ENCODE measurements at places on chromosomes 6 and 20. TPM values are rescaled to one million over a fixed set of nuclear protein-coding genes. Genes with fewer than 3 reads are reported as not detected.

DNA sequence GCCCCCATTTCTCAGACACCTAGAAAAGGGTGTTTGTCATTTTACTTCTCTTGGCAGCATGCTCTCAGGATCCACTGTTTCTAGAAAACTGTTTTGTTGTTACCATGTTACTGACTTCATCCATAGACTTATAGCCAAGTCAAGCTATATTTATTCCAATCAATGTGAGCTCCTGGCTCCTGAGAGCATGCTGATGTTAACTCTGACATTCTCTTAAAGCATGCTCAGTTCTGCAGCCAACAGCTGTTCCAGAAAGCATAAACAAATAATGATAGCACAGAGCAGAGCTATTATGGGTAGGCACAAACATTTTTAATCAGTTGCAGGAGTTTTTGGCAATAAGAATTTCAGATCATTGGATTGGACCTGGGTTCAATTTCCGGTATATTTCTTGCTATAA lies 92.4 kb upstream of the CEP85L start:
- H3K27ac ChIP-seq = no peak overlapping the region
- no peaks in the 10 kb centered on the region for H3K4me1 ChIP-seq
- DNase-seq = no peak
- H3K27me3 ChIP-seq = no peaks in the 10 kb centered on the region

GRCh38 chr6:75275067-75275466 lies 9.5 kb downstream of the TMEM30A start:
- DNase-seq = no peak
- H3K27ac ChIP-seq = no peak overlapping the region
- H3K4me1 ChIP-seq = no peaks in the 10 kb centered on the region
- no peak overlapping the region for H3K4me3 ChIP-seq
- peaks cover 3% of the 10 kb centered on the region for H3K36me3 ChIP-seq
- no peaks in the 10 kb centered on the region for H3K27me3 ChIP-seq

GRCh38 chr6:2807342-2808090 lies 34.1 kb downstream of the SERPINB1 start:
- peaks cover 3% of the 10 kb centered on the region for H3K36me3 ChIP-seq
- no peak overlapping the region for H3K4me3 ChIP-seq
- H3K4me1 ChIP-seq = peaks cover 6% of the 10 kb centered on the region
- H3K27ac ChIP-seq = no peak overlapping the region
- no peak for DNase-seq

DNA sequence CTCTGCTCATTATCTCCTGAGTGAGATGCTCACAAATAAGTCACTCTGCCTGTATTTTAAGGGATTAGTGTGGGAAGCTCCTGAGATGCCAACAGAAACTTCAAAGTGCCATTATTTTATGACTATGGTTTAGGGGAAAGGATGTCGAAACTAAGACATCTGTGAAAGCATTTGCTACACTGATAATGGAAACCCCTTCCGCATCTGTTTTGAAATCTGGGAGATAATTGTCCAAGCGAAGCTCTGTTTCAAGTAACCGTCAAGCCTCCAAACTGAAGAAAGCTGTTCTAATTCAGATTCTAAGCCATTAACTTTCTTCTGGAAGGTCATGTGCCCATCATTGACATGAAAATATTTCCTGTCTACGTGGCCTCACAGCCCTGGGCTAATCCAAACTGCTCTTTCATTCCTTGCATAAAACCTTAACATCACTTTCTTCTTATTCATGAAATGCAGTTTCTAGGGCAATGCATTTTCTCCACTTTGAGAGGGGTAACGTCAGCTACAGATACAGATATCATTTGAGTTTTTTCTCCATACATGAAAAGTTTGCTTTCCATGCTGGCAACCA lies 932.0 kb downstream of the C6orf118 start:
- H3K27ac ChIP-seq = no peak overlapping the region
- H3K27me3 ChIP-seq = no peaks in the 10 kb centered on the region
- H3K36me3 ChIP-seq = no peaks in the 10 kb centered on the region
- DNase-seq = no peak
- H3K4me1 ChIP-seq = no peaks in the 10 kb centered on the region

DNA sequence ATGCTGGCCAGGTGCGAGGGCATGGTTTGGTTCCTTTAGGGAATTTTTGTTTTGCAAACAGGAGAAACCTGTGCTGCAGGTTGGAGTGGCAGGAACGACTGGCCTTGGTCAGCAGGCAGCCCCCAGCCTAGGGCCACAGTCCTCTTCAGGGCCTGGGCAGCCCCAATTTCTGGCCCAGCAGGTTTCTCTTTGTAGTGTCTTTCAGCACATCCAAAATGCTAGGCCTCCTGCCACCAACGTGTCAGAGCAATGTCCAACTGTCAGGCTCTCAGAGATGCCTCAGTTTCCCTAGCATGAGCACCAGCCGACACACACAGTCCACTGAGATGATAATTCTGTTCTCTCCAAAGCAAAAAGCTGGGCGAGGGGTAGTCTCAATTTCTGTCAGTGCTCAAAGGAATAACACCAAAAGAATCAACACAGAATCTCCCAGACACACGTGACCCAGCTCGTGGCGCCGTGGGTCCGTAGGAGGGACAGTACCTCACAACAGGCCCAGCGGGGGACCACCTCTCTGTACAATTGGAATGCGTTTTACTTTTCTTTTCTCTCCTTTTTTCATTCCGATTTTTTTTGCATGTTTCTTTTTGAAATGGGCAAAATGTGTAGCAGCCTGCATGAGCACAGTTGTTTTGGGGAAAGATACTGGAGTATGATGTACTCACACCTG lies 125.9 kb downstream of the TAF4 start:
- no peaks in the 10 kb centered on the region for H3K4me1 ChIP-seq
- H3K36me3 ChIP-seq = no peaks in the 10 kb centered on the region
- no peak for DNase-seq
- H3K27ac ChIP-seq = no peak overlapping the region

GRCh38 chr20:952196-952795 lies 36.2 kb upstream of the ANGPT4 start:
- H3K27me3 ChIP-seq = peaks cover 3% of the 10 kb centered on the region
- no peak overlapping the region for H3K4me3 ChIP-seq
- H3K27ac ChIP-seq = no peak overlapping the region

- H3K36me3 ChIP-seq = no peaks in the 10 kb centered on the region
- H3K4me1 ChIP-seq = peaks cover 6% of the 10 kb centered on the region
- no peaks in the 10 kb centered on the region for H3K27me3 ChIP-seq
These were observed 34.5 kb upstream of the ID4 start for GRCh38 chr6:19802656-19803055.

GRCh38 chr6:120274547-120274946 lies 925.0 kb upstream of the MAN1A1 start:
- no peaks in the 10 kb centered on the region for H3K36me3 ChIP-seq
- H3K27me3 ChIP-seq = no peaks in the 10 kb centered on the region
- no peak for DNase-seq
- H3K4me1 ChIP-seq = no peaks in the 10 kb centered on the region

GRCh38 chr6:129104560-129104959 lies 221.6 kb downstream of the LAMA2 start:
- no peak overlapping the region for H3K27ac ChIP-seq
- no peak overlapping the region for H3K4me3 ChIP-seq
- DNase-seq = no peak
- H3K27me3 ChIP-seq = no peaks in the 10 kb centered on the region
- H3K36me3 ChIP-seq = no peaks in the 10 kb centered on the region
- H3K4me1 ChIP-seq = no peaks in the 10 kb centered on the region

DNA sequence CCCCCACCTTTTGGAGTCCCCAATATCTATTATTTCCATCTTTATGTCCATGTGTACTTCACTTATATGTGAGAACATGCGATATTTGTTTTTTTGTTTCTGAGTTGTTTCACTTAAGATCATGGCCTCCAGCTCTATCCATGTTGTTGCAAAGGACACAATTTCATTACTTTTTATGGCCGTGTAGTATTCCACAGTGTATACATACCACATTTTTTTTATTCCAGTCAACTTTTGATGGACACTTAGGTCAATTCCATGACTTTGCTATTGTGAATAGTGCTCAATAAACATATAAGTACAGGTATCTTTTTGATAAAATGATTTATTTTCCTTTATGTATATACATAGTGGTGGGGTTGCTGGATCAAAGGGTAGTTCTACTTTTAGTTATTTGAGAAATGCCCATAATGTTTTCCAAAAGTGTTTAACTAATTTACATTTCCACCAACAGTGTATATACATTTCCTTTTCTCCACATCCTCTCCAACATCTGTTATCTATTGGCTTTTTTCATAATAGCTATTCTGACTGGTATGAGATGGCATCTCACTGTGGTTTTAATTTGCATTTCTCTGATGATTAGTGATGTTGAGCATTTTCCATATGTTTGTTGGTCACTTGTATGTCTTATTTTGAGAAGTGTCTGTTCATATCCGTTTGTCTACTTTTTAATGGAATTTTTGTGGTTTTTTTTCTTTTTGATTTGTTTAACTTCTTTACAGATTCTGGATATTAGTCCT lies 34.0 kb upstream of the COL10A1 start:
- no peak overlapping the region for H3K27ac ChIP-seq
- peaks cover 2% of the 10 kb centered on the region for H3K36me3 ChIP-seq
- DNase-seq = no peak
- H3K4me1 ChIP-seq = no peaks in the 10 kb centered on the region
- no peaks in the 10 kb centered on the region for H3K27me3 ChIP-seq
- no peak overlapping the region for H3K4me3 ChIP-seq

DNA sequence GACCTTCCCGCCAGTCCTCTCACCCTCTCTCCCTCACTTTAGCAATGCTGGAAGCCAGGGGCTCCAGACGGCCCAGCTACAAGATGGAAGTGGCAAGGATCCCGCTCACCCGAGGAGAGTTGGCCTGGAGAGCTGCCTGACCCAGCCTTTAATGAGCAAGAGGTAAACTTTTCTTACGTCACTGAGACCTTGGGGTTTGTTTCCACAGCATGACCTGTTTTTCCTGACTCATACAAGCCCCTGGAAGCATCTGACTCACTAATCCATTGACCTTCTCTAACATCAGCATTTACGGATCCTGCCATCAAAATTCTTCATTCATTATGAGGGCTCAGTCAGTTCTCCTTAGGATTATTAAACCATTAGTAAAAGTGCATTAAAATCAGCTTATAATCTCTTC lies 120.4 kb downstream of the MYLK4 start:
- DNase-seq = no peak
- no peaks in the 10 kb centered on the region for H3K36me3 ChIP-seq
- H3K27ac ChIP-seq = no peak overlapping the region
- H3K4me3 ChIP-seq = no peak overlapping the region
- H3K27me3 ChIP-seq = no peaks in the 10 kb centered on the region
- peaks cover 4% of the 10 kb centered on the region for H3K4me1 ChIP-seq

DNA sequence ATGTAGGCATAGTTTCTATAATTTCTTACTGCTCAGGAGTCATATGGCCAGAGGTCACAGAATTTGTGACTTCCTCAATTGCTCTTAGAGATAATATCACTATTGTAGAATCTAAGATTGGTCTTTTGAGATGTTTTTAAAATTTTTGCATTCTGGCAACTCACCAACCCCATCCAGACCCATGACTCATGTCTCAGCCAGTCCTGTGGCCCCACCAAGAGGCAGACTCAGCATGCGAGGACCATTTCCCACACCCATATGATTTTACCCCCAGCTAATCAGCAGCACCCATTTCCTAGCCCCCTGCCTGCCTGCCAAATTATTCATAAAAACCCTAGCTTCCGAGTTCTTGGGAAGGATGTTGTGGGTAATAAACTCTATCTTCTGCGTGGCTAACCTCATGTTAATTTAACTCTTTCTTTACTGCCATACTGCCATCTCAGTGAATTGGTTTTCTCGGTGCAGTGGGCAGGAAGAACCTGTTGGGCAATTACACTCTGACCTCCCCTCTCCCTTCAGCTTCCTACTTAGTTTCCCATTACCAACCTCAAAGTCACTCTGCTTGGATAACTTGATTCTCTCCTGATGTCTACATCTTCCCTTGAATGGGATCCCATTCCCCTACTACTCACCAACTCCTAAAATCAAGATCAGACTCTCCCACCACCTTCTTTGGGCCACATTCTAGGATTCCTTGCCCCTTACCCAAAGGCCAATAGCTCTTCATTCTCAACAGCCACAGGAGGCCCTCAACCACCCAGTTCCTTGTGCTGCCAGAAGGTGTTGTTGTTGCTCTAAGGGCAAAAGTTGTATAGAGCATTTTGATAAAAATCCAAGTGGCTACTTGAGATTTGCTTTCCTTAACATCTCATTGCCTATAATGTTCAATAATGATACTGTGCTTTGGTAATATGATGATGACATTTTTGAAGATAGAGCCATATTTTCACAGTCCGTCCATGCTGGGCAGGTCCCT lies 16.2 kb upstream of the IYD start:
- no peak overlapping the region for H3K27ac ChIP-seq
- H3K36me3 ChIP-seq = no peaks in the 10 kb centered on the region
- no peaks in the 10 kb centered on the region for H3K4me1 ChIP-seq
- H3K27me3 ChIP-seq = no peaks in the 10 kb centered on the region
- H3K4me3 ChIP-seq = no peak overlapping the region

DNA sequence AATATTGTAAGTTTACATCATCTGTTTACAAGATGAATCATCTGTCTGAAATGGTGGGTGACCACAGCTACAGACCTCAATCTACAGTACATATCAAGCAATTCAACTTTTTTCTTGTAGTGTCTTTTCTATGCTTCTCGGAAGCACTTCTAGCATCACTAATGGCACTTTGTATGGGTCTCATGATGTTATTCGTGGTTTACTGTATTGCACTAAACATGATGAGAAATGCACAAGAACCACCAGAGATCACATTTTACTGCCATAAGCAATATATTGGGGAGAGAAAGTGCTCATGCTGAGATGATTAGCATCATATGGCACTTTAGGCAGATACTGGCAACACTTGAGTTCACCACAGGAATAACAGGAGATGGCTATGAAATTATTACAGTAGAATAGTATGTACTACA lies 15.4 kb upstream of the BTBD3 start:
- no peak for DNase-seq
- peaks cover 2% of the 10 kb centered on the region for H3K4me1 ChIP-seq
- no peak overlapping the region for H3K4me3 ChIP-seq
- no peaks in the 10 kb centered on the region for H3K36me3 ChIP-seq
- H3K27ac ChIP-seq = no peak overlapping the region

- no peak overlapping the region for H3K27ac ChIP-seq
- no peaks in the 10 kb centered on the region for H3K36me3 ChIP-seq
- no peaks in the 10 kb centered on the region for H3K27me3 ChIP-seq
These were observed 62.4 kb downstream of the SYNDIG1 start for GRCh38 chr20:24531631-24532419.

The SRSF12 gene
- not detected for polyA plus RNA-seq

The ULBP2 gene
- polyA plus RNA-seq = 0.10 TPM

The COL20A1 gene
- polyA plus RNA-seq = 1.7 TPM

The CDSN gene
- polyA plus RNA-seq = not detected

The STMN3 gene
- 6.8 TPM for polyA plus RNA-seq

The TMC2 gene
- not detected for polyA plus RNA-seq

The VGLL2 gene
- not detected for polyA plus RNA-seq

The VWA7 gene
- polyA plus RNA-seq = 3.0 TPM

The WFDC10B gene
- not detected for polyA plus RNA-seq

The KIFC1 gene
- polyA plus RNA-seq = 18.1 TPM

All from small intestine (tissue), 16 donors.